Amniotic stem cell (primary cell): ENCODE measurements at places on chromosomes 1 and 21.
A peak's percentile ranks its signal among the peaks of the same experiment; 100 is the strongest.

DNA sequence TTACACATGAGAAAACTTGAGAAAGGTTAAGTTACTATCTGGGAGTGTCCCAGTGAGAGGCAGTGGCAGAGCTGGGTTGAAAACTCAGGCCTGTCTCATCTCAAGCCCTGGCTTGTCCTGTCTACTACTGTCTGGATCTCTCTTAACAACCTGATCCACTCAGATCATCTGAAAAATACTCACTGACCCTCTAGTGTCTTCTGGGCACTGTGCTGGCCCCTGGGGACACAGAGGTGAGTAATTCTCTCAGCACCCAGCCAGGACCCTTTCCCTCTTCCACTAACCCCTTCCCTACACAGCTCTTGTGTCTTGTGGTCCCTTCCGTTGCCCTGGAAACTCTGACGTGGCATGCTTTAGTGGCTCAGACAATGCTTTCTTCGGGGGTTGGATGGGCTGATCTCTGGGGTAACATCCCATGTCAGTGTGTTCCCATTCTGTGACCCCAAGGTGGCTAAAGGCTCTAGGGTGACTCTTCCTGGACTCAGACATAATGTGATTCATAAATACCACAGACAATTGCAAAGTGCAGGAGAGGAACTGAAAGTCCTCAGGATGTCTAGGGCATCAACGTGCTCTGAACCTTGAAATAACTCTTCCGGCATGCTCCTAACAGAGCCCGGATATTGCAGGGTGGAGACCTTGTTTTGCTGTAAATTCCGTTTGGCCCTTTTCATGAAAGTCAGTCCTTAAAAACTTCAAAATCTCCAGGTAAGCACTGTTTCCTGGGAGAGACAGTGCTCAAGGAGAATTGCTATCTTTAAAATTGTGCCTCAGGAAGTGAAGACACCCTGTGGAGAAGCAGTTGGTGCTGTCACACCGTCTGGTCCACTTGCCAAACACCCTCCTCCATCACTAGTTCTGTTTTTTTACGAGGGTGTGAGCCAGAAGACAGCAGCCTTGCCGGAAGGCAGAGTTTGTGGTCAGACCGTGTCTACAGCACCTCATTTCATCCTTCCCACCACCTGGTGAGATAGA lies 4.0 kb downstream of the SHISAL2A start:
- DNase-seq: no peak

DNA sequence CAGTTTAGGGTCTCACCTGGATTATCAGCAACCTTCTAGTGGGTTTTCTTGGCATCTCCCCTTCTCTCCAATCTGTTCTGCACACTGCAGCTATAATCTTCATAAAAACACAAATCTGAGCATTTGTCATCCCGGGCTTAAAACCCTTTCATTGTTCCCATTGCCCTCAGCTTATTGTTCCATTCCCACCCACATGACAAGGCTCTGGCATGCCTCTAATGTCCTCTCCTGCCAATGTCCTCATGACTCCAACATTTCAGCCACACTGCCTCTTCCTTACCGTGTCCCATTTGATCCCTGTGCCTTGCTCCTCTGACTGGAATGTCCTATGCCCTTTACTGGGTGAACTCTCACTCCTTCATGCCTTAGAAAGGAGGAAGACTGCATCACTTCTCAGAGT lies 7.5 kb upstream of the DPH2 start:
- DNase-seq: no peak

DNA sequence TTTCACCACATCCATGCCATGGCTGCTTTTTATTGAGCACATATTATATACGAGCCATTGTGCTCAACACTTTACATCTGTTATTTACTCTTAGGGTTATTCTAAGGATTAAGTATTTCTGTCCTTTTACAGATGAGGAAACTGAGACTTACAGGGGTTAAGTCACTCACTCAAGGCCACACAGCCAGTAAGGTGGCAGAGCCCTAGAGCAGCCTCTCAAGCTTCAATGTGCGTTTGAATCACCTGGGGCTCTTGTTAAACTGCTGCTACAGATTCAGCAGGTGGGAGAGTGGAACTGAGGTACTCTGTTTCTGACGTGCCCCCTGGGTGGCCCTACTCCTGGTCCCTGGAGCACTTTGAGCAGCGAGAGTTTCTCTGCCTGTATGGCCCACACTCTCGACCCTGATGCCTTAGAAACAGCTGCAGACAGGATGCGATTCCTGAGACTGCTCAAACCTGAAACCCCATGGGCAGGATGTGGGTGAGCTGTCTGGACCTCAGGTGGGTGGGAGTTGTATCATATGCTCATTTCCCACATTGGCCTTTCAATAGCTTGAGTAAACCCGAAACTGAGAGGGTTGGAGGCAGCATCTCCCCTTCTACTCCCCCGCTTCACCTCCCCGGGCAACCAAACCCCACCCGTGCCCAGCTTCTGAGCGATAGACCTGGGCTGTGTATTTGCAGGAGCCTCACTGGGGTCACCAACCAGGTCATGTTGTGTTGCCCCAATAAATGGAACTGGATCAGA lies 59.3 kb downstream of the MAN1C1 start:
- DNase-seq: no peak

DNA sequence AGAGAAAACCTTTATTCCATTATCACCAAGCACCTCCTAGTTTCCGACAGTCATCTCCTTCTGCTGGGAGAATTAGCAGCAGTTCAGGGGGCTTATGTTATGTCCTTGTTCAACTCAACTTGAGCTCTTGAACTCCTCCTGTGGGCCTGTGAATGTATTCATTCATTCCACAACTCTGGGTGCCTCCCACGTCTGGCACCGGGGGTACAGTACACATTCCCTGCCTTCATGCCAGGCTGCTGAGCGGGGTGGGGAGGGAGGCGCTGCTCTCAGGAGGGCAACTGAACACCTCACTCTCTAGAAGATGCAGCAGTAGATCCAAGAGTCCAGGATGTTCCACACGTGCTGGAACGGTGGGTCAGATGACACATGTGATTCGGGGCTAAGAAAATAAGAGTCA lies 4.3 kb upstream of the MX2 start:
- DNase-seq: no peak

DNA sequence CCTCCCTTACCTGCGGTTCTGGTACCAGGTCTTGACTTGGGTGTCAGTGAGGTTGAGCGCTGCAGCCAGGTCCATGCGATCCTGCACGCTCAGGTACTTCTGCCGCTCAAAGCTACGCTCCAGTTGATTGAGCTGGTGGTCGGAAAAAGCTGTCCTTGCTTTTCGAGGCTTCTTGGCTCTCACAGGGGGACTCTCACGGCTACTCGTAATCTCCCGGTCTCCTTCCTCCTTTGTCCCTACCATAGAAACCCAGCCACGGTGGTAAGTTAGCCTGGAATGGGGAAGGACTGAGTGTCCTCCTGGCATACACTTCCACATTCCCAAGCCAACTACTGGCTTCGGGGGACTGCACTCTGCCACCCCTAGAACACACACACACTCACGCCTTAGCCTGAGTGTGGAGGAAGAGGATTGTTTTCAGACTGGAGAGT lies 2.6 kb downstream of the BARHL2 start:
- DNase-seq: no peak

DNA sequence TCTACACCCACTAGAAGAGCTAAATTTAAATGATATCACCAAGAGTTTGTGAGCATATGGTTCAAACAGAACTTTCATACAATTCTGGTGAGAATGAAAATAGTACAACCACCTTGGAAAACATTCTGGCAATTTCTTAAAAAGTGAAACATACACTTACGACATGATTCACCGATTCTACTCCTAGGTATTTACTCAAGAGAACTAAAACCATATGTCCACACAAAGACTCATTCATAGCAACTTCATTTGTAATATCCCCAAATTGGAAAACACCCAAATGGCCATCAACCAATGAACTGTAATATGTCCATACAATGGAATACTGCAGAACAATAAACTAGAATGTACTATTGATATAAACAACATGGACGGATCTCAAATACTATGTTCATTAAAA lies 51.2 kb upstream of the ADAM30 start:
- peak; percentile 47 for DNase-seq

DNA sequence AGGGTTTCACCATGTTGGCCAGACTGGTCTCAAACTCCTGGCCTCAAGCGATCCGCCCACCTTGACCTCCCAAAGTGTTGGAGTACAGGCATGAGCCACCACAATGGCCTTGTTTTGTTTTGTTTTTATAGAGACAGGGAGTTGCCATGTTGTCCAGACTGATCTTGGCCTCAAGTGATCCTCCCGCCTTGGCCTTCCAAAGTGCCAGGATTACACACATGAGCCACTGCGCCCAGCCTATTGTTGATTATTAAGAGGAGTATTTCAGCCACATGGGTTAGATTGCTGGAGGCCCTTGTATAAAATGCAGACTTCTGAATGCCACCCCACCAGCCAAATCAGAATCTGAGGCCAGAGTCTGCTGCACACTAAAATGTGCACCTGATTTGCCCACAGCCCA lies 57.2 kb upstream of the ANGPTL1 start:
- no peak for DNase-seq

DNA sequence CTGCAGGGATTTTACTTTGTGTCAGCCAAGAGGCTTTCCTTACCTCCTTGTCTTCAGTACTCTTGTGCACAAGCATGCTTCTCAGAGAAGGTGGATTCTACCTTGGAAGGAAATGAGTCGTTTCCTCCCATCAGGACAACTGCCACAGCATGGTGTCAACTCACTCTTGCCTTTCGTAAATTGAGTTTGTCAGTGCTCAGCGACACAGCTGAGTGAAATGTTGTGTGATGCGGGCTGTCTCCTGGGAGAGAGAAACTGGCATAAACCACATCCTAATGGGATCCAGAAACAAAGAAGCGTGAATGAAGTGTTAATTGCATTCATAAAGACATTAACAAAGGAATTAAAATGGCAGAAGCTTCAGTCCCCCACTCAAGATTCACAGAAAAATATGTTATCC lies 51.5 kb upstream of the SLC22A15 start:
- DNase-seq: no peak
